ENCODE measurements at places on chromosomes 5 and 9.

- peak; percentile 61 for DNase-seq
These were observed 1.5 kb downstream of the PARP8 start for GRCh38 chr5:50667653-50668595.

DNA sequence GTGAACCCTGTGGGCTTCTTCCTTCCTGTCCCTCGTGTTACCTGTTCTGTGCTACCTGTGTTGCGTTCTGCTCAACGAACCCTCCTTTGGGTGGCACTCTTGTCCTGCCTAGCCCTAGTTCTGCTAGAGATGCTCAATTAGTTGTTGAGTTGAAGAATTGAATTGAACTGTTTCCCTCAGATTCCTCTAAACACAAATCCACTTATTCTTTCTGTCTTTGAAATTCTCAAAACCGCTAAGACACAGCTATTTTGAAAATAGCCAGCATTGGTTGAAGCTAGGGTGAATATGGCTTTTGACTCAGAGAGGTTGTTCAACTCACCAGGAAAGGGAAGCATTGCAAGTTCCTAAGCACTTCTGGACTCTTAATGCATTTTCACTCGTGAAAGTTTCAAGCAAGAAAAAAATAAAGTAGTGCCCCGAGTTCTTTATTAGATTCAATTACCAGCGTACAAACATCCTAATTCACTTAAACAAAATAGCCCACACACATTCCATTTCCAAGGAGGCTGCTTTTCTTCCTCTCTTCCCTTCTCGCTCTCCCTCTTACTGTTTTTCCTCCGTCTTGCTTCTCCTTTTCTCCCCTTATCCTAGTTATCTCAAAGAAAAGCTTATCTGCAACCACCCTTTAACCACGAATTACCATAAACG, 642 bp upstream of the ITGA1 start:
- DNase-seq = no peak

DNA sequence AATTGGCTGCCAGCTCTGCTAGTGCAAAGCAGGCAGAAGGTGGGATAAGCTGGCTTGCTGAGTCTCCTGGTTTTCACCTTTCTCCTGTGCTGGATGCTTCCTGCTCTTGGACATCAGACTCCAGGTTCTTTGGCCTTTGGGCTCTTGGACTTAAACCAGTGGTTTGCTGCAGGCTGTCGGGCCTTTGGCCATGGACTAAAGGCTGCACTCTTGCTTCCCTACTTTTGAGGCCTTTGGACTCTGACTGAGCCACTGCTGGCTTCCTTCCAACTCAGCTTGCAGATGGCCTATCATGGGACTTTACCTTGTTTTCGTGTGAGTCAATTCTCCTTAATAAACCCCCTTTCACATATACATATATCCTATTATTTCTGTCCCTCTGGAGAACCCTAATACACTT, 1293.9 kb upstream of the CDH6 start:
- DNase-seq = no peak

DNA sequence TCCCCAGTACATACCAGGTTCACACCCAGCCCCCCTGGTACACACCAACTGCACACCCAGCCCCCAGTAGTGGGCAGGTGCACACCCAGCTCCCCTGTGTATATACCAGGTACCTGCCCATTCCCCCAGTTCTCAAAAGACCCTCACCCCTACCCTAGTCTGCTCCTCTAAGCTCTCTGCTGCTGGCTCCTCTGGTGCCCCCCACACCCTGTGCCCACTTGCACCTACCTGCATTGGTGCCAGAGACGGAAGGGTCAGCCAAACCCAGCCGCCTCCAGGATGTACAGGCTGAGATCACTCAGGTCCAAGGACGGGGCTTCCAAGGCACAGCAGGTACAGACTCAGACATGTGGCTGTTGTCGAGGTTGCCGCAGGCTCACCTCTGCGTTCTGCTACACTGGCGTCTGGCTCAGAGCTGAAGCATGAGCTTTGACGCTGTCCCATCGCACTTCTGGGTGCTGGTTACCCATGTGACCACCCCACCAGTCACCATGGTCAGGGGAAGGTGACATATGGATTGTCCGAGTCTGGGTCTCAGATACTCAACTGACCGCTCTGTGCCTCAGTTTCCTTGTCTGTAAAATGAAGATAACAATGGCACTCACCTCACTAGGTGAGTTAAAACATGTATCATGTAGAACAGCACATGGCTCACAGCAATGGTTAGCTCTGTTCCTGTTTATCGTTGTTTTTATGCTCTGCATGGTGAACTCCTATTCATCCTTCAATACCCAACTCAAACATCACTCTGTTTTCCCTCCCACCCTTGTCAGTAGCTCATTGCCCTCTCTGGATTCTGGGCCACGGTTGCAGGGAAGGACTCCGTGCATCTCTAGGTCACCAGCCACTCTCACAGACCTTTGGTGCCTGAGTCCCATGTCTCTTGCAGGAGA, 45.3 kb upstream of the SUSD3 start:
- no peak for DNase-seq

DNA sequence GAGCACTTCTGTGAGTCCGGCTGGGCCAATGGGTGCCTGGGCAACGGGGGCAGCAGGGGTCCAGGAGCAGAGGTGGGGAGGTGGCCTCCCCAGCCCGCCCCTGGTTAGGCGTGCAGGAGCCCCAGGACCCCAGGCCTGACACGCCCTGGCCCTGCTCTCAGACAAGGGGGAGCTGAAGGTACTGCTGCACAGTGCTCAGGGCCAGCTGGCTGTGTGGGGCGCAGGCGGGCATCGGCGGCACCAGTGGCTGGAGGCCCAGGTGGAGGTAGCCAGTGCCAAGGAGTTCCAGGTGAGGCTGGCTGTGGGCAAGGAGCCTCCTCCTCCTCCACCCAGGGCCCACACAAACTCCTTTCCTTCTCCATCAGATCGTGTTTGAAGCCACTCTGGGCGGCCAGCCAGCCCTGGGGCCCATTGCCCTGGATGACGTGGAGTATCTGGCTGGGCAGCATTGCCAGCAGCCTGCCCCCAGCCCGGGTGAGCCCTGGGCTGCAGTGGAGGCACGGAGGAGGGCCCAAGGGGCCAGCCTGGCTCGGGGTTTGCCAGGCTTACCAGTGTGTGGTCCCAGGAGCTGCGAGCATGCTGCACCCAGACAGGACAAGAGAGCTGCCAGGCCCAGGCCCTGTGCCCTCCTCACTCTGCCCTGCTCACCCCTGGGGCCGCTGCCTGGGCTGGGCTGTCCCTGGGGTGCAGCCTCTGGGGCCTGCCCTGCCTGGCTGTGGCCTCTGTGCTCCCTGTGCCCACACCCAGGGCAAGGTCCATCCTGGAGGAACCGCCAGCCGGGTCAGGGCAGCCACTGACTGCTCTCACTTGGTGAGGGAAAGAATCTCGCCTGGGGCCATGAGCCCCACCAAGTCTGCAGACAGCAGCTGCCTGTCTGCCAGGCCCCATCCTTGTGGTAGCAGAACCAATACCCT, 7.0 kb downstream of the MAMDC4 start:
- no peak for DNase-seq

DNA sequence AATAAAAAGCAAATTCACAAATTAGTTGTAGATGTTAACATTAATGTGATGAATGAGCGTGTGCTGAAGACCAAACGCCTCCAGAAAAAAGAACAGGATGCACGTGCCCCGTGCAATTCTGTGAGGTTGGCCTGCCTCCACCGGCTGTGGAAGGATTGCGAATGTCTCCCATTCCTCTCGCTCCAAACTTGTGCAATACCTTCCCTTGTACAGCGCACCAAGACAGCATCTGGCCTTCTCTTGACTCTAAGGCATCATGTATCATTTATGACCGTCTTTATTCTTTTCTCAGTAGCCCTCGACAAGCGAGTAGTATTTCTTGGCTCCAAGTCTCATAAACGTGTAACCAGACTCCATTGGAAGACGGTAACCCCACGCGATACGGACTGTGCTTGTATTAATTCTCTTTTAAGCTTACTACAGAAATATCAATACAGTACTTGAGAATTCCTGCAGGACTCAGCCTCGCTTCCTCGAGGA, 1.5 kb upstream of the TESK1 start:
- peak; percentile 61 for DNase-seq

GRCh38 chr5:133981714-133982113, 13.3 kb upstream of the C5orf15 start:
- no peak for DNase-seq

GRCh38 chr5:93756372-93756771, 15.0 kb upstream of the POU5F2 start:
- DNase-seq = no peak

DNA sequence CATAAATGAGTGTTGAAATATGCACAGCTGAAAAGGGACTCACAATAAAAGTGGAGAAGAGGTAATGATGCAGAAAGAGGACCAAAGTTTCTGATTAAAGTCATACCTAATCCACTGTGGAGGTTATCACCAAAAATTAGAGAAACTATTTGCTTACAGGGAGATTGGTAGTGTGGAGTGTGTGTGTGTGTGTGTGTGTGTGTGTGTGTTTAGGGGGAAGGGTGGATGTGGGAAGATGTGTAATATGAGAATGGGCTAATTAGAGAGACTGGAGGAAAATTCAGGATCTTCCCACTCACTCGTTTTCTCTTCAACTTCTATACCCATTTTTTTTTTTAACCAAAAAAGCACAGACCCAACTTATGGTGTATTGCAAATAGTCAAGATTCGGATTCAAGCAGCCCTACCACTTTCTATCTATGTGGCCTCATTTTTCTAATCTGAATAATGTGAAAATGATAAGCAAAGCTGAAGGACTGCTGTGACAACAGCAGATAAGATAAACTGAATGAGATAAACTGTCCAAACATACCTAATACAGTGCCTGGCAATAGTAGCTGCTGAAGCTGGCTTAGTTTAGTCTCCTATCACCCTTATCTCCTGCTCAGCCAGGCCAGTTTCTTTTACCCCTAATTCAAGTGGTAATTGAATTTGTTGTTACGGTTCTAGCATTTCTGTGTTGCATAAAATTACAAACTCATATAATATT, 501.1 kb downstream of the KDM4C start:
- no peak for DNase-seq

GRCh38 chr9:567128-567746, 274.3 kb upstream of the DMRT1 start:
- DNase-seq = no peak

DNA sequence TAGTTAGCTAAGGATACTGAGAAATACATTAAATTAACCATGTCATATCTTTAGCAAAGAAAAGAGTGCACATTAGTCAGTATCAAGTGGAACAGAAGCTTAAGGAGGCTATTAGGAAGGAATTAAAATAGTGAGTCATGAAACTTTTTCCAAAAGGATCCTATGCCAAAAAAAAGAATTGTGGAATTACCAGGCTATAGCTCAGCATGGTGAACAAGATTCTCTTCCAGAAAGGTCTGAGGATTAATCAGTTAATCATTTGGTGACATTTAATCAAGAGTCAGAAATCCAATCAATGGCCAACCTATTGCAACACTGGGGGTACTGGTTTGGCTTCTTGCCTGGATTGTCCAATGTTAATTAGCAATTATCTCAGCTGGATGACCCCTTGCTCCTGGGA, 244.5 kb upstream of the NMUR2 start:
- DNase-seq = no peak

GRCh38 chr9:127762111-127762676, 16.3 kb downstream of the SH2D3C start:
- DNase-seq = no peak

GRCh38 chr9:98687911-98688310, 20.8 kb downstream of the GABBR2 start:
- DNase-seq = no peak

DNA sequence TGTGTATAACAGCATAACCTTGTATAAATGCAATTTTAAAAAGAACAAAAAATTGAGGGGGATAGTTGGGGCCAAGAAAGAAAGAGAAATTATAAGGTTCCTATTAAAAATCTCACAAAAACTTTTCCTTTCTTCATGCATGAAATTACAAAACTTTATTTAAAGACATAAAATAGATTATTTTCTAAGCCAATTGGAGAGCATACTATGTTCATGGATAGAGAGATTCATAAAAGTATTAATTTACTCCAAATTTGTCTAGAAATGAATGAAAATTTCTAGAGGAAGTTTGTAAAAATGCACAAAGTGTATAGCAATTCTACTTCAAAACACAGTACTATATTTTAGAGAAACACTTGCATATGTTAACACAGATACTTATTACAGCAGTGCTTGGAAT, 200.4 kb downstream of the PCSK1 start:
- no peak for DNase-seq

DNA sequence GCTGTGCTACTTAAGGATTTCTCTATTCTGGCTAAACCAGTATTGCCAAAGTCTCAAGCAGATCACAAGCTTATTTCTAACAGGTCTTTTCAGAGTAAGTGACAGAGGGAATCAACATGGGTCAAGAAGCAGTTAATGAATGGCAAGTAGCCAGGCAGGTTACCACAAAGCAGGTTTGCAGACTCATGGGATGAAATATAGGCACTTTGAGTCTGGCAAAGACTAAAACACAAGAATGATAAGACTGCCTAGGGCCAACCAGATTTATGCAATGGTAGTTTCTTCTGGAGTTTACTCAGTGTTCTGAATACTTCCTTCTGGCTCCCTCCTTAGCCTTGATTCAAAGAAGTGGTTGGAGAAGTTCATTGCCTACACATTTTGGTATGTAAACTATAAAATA, 3.6 kb downstream of the HMGCS1 start:
- no peak for DNase-seq

- no peak for DNase-seq
These were observed 85.6 kb downstream of the C5orf15 start for GRCh38 chr5:133882846-133883245.

DNA sequence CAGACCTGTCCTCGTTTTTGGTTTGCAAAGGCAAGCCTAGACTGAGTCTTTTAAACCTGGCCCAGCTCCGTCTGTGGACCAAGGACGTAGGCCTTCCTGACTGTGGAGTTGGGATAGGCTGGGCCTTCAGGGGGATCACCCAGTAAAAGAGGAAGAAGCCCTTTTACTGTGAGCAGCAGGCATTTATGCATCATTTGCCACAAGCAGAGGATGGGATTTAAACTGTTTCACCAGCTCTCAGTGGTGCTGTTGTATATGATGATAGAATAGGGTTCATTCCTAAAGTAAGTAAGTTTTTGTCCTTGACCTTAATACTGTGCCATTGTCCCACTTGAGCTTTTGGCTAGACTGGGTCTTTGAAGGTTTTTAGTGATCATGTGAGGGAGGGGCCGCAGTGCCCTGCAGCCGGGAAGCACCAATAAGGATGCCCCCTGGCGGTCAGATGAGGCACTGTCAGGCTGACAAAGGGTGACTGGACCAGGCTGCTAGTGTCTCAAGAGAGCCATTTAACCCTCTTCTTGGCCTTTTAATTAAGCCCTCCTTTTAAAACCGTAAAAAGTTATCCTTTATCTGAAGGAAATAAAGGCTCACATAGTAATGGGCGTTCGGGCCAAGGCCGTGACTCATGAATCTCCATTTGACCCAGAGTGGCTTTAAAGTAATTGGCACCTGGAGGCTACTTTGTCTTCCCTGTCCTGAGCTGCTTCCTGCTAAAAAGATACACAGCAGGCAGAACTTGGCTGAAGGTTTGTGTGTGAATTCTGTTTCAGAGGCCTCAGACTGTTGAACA, 74.0 kb downstream of the UBAP1 start:
- peak; percentile 48 for DNase-seq

DNA sequence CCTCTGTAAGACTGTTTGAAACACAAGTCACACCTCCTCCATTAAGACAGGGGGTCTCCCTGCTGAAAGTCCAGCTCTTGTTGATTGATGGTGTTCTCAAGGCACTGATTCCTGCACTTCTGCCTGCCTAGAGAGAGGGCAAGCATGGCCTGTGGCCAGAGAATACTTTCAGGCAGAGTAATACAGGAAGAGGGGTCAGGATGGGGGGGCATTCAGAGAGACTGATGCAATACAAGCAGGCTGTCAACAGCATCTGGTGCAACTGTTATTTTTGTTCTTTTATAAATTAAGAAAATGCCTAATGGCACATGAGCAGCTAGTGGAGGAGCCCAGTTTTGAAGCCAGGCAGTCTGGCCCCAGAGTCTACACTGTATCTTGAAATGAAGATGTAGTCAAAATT, 302.2 kb downstream of the DIRAS2 start:
- DNase-seq = peak; percentile 59
